ENCODE measurements at places on chromosomes 11 and 22. TPM values are rescaled to one million over a fixed set of nuclear protein-coding genes. Genes with fewer than 3 reads are reported as not detected.

The APOL5 gene
- total RNA-seq = not detected

The KCNQ1 gene
- total RNA-seq = not detected

The KLHL35 gene
- not detected for total RNA-seq

The SESN3 gene
- 1.1 TPM for total RNA-seq

DNA sequence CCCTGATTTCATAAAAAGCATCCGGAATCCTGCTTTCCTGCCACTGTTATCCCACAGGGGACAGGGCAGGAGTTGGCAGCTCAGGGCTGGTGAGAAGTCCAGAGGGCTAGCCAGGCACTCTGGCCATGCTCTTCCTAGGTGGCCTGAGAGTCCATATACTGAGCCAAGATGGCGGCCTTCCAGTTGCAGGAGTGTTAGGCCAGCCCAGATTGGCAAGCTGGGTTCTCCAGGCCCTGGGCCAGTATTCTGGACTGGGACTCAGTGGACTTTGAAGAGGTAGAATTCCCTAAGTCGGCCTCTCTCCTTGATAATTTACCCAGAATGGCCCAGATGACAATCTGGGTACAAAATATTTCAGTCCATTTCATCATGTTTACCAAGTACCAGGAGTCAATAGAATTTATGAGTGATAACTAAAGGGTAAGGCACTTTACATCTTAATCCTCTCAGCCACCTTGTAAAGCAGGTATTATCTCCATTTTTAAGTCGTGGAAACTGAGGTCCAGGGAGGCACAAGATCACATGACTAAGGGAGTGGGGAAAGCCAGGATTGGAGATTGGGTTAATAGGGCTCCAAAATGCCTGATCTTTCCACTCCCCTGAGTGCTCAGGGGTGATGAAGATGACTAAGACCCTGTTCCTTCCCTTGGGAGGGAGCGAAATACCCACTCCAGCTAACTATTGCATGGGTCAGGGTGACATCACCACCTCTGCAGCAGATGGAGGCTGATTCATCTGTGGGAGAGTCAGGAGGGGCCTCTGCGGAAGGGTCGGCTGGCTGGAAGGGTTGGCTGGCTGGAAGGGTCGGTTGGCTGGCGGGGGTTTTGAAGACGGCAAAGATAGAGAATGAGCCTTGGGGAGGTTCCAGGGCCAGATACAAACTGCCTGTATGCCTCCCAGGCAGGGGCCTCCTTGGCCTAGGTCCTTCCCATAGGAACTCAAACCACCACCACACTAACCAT is 1.2 kb upstream of the MICALL1 start:
- DNase-seq = peak; percentile 91

DNA sequence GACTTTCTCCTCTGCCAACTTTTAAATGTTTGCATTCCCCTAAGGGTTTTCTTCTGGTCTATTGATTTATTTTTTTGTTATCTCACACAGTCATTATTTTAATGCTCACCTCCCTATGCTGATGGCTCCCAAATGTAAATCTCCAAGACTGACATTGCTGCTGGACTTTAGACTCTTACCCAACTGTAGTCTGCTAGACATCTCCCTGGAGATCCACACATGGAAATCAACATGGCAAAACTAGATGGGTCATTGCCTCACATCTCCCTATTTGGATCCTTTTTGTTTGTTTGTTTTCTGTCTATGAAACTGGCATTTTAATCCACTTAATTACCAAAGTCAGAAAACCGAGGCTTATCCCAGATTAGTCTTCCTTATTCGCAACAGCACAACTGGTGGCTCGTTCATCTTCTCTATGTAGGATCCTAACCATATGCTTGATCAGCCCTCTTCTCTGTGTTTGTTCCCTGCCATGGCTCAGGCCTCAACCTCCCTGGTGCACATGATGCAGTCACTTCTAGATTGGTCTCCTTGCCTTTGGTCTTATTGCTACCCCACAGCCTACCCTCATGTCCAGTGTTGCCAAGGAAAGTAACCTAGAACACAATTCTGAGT is 37.3 kb downstream of the SC5D start:
- no peak for DNase-seq

- no peak for DNase-seq
Observed at GRCh38 chr11:73288192-73288872, 16.2 kb downstream of the P2RY6 start.

- DNase-seq = no peak
Observed at GRCh38 chr11:58654908-58655296, 32.4 kb downstream of the CNTF start.

DNA sequence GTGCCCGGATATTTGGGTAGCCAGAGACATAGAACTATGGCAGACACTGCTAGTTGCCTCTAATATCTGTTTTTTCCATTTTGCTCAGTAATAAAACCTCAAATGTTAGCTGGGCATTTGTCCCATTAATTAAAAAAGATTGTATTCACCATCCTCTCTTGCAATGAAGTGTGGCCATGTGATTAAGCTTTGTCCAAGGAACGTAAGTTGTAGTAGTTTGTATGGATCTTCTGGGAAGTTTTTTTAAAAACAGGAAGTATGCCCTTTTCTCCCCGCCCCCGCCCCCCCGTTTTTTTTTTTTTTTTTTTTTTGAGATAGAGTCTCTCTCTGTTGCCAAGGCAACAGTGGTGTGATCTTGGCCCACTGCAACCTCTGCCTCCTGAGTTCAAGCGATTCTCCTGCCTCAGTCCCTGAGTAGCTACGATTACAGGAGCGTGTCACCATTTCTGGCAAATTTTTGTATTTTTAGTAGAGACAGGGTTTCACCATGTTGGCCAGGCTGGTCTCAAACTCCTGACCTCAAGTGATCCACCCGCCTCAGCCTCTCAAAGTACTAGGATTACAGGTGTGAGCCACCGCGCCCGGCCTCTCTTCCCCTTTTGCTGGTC is 1.7 kb upstream of the TMEM135 start:
- no peak for DNase-seq

- DNase-seq = no peak
Observed at GRCh38 chr11:36367806-36368680, 72.0 kb downstream of the PRR5L start.

DNA sequence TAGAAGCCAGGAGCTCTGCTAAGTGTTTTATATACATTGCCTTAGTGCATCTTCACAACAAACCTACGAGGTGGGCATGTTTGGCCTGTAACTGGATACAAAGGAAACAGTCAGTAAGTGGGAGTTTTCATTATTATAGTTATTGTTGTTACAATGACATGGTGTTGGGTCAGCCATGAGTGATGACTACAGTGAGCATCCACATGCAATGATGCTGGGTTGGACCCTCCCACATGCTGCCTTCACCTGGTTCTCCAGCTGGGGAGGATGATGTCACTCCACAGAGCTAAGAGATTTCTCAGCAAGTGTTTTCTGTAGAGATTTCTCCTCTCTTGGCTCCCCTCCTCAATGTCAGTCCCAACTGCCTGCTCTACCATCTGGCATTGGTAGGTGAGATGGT is 59.3 kb downstream of the EHF start:
- DNase-seq = no peak

- DNase-seq = no peak
Observed at GRCh38 chr11:45187375-45187774, 40.9 kb downstream of the PRDM11 start.

- peak; percentile 74 for DNase-seq
Observed at GRCh38 chr22:49930596-49931412, 12.4 kb downstream of the CRELD2 start.

DNA sequence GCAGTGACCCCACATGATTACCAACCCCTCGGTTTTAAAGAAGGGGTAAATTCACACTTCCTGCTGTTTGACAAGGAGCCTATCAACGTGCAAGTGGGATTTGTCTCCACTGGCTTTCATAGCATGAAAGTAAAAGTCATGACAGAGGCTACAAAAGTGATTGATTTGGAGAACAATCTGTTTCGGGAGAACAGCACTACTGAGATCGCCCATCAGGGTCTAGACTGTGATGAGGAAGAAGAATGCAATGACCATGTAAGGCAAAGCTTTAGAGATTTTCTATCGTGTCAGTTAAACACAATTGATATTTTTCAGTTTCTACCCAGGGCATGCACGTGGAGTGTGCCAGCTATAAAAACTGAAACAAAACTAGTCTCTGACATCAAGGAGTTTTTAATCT is 41.7 kb downstream of the HORMAD2 start:
- DNase-seq = no peak

GRCh38 chr11:32884770-32885384 is 7.7 kb upstream of the QSER1 start:
- peak; percentile 20 for DNase-seq

GRCh38 chr11:79939111-79939510 is 498.3 kb upstream of the TENM4 start:
- DNase-seq = no peak

DNA sequence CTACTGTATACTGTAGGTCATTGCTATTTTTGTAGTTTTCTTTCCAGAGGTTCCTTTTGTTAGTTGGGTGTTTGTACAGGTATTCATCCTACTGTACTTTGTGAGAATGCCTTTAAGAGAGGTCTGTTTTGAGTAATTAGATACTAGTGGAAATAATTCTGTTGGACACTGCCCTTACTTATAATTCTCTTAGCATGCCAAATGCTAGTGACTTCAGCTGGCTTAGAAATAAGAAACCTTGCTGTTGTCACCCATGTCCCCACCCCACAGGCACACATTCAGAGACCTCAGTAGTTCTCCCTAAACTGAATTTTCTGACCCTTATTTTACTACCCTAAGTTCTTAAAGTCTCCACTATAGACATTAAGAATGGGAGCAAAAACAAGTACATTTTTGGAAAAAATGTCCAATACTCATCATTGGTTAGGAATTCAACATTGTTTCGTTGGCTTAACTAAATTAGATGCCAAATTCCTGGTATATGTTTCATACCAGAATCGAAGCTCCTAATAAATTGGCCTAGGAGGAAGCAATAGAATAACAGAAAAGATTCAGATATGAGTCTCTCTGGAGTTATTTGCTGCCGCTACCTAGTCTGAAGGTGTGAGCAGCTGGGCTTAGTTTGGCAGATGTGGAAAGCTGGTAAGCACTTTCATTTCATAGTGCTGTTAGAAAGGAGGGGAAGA is 28.4 kb downstream of the ZNF143 start:
- no peak for DNase-seq

DNA sequence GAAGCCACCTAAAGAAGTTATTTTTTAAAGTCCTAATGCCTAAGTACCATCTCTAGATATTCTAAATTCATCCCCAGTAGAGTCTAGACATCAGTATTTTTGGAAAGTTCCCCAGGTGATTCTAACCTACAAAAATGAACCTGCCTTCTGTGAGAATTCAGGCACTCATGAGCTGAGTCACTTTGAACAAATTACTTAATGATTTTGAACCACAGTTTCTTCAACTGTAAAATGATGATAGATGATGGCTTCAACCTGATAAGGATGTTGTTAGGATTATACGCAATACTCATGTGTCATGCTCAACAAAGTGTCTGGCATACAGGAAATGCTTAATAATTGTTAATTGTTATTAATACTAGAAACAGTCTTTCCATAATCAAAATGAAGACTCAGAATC is 82.8 kb upstream of the OR5AK2 start:
- no peak for DNase-seq
